ENCODE measurements at places on chromosomes 7 and 10.
A peak's percentile ranks its signal among the peaks of the same experiment; 100 is the strongest.

- DNase-seq, result no peak
These were observed 59.8 kb upstream of the OPN4 start for GRCh38 chr10:86594535-86594934.

GRCh38 chr10:117662751-117663540 lies 120.4 kb downstream of the EMX2 start:
- DNase-seq, result no peak

- no peak for DNase-seq
These were observed 1079.0 kb downstream of the KCNMA1 start for GRCh38 chr10:76558586-76558985.

DNA sequence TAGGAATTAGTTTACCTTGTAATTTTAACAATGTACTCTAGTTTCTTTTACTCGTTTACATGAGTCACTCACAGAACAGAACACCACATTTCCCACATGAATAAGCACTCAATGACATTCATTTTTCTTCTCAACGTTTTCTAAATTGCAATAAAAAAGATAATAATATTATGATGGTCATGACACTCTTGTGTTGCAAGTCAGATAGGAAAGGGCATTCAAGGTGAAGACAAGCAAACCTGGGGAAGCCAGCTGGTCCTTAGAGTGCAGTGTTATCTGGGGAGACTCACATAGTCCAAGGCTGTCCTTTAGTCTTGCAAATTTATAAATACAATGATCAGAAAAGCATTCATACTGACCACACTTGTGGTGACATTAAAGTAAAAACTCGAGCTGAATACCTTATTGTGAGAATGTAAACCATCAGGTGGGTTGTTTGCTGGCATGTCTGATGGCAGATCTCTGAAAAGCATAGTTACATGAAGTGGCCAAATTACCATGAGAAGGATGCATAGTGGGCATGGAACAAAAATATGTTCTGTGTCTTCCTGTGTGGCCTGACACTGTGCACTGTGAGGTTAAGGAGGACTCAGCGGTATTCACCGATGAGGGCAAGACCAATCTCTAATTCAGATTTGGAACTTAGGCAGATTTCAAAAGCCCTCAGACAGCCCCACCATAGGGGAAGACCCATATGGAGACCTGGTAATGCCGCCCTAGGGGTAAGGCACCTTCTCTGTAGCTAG lies 158.9 kb upstream of the ASAH2 start:
- DNase-seq, result no peak

DNA sequence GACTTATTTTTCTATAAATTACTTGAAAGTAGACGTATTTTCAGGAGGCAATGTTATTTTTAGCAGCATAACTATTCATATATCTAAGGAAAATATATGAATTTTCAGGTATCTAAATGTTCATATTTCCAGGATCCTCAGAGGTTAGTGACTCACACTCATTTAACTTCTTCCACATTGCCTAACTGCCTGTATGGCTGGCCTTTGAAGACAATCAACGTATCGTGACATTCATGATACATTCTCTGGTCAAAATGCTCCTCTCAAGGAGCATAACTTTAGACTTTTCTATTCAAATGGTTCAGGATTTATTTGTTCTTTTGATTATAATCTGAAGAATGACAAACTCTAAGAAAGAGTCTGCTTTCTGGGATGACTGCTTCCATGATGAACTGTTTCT lies 89.3 kb downstream of the SEMA3C start:
- DNase-seq, result no peak

- no peak for DNase-seq
These were observed 75.6 kb downstream of the KCNMA1 start for GRCh38 chr10:77561991-77562390.

DNA sequence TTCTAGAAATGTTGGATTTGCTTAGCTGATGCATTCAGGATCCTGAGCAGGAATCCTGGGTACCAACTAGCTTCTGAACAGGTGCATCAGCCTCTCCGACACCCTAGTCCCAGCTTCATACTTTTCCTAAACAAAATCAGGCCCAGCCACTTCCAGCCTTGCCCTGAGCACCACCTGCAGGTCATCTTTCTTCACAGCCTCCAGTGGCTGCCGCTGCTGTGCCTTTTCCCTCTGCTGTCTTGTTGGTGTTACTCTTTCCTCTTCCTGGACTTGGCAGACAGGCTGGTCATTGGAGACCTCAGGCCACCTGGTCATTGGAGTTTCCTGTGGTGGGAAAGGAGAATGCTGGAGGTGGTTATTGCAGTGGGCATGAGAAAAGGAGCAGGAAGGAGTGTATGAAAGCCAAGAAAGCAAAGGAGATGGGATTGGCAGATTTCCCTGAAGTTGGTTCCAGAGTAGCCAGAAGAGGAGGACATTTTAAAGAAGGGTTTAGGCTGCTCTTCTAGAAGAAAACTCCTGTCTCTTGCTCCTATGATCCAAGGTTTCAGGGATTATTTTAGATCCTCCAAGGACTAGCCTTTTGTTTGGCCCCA lies 48.2 kb upstream of the NFKB2 start:
- DNase-seq, result no peak

GRCh38 chr10:114412907-114413797 lies 8.8 kb upstream of the AFAP1L2 start:
- no peak for DNase-seq

DNA sequence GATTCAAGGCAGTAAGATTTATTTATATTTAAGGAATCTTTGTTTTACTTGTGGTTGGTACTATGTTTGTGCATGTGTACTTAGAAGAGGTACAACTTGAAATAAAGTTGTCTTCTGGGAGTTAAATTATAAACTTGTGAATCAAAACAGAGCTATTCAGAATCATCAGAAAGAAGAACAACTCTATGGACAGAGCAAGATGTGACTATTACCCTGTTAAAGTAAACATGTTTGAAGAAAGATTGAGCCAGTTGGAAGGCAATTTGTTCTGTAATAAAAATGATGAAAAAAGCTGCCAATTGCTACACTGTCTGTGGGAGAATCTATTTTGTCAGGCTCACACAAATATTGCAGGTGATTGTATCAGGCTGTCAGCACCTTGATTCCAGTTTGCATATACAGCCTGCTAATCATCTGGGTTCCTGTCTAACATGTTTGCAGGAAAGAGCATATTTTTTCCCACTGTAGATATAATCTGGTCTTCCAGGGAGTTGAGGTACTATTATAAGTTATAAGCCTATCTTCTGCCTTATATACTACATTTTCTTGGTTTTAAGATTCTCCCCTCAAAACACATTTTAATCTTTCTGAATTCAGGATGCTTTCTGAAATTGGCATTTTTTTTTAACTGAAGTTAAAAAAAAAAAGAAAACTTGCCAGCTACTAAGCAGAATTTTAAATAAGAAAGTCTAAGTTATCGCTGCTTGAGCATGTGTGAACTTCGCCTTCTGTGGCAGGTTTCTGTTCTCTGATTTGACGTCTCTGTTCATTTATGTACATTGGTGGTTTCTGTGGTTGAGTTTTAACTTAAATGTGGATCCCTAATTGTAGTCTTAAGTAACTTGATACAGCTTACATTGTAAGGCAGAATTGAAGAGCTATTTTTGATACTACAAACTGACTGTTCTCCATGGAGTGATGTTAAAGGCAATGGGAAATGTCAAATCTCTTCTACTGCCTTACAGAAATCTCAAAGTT lies 46.0 kb downstream of the ZNRF2 start:
- no peak for DNase-seq

GRCh38 chr10:22259280-22259679 lies 41.5 kb upstream of the EBLN1 start:
- DNase-seq, result no peak

DNA sequence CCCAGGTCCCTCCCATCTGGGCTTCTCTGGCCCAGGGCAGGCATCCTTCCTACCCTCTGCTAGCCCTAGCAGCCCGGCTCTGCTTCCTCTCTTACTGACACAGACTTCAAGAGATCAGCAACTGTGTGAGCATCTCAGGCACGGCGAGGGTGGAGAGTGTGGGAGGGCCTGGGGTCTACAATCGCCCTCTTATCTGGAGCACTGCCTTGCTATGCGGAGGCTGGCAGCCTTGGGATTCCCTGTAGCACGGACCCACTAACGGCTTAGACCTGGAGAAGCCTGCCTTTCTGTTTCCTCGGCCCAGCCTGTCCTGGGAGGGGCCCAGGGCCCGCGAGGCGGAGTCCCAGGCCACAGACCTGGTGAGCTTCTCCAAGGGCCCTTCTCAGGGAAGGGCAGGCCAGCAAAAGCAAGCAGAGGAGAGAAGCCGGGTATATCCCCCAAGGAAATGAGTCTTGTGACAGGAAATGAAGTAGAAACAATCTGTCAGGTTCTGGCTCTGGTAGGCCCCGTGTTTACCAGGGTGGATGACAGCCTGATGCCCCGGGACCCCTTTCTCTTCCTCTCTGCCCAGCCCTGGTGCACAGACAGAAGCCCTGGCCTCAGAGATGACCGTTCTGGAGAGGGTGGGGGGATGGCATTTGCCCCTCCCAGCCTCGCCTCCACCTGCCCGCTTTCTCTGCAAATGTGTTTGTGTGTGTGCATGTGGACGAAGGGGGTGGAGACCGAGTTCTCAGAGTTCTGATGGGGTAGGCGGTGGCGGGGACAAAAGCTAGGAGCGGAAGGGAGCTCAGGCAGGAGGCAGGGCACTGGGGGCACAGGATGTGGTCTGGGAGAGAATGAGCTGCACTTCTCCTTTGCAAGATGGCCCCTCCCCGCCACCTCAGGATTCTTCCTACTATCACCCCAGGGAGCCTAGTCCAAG lies 2.5 kb downstream of the LRCH4 start:
- DNase-seq, result peak; percentile 86

- no peak for DNase-seq
These were observed 132.3 kb upstream of the BMPER start for GRCh38 chr7:33773053-33773452.

- no peak for DNase-seq
These were observed 125.4 kb downstream of the JAZF1 start for GRCh38 chr7:28055161-28055544.

- DNase-seq, result no peak
These were observed 263.4 kb downstream of the BICC1 start for GRCh38 chr10:58775960-58776567.

DNA sequence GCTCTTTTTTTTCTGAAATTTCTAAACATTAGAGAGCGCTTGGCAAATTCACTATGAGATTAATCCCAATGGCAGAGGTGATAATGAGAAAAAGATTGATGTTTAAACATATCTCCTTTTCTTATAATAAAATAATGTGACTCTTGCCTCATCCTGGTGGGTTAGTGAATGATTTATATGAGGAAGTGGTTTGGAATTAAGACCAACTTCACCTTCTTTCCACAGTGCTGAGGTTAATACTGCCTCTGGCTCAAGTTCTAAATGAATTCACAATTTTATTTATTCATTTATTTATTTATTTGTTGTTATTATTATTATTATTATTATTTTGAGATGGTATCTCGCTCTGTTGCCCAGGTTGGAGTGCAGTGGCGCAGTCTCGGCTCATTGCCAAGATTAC lies 40.5 kb upstream of the ADO start:
- no peak for DNase-seq

DNA sequence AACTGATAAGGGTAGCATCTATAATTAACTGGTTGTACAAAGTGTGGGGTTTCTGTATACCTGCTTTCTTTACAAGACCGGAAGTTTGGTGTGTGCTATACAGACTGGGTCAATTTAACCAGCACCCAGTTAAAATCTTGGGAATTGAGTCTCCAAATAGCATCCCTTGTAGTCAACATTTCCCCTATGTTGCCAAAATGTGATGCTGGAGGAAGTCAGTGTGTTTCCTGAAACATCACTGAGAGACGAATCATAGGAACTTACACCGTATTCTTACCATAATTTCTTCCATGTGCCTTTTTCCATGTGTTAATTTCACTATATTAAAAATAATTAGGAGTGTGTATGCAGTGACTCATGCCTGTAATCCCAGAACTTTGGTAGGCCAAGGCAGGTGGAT lies 1.7 kb downstream of the AKR1C4 start:
- no peak for DNase-seq

DNA sequence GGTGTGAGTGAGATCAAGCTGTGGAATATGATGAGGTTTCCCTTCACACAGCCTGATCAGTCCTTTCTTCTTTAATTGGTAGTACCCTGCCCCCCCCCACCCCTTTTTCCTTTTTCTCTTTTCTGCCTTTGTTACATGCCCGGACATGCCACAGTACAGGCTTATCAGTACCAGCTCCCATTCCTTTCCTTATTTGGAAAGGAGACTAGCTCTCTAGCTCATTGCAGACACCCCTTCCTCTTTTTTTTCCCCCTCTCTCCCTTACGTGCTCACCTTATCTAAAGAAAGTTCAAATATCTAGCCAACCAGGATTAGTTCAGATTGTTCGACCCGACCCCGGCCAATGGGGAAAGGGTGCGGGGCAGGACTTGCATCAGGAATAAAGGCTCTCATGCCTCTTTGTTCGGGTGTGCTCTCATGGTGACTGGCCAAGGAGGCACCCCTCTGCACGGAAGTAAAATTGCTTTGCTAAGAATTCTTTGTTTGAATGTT lies 230.4 kb downstream of the ACTR3B start:
- DNase-seq, result no peak

DNA sequence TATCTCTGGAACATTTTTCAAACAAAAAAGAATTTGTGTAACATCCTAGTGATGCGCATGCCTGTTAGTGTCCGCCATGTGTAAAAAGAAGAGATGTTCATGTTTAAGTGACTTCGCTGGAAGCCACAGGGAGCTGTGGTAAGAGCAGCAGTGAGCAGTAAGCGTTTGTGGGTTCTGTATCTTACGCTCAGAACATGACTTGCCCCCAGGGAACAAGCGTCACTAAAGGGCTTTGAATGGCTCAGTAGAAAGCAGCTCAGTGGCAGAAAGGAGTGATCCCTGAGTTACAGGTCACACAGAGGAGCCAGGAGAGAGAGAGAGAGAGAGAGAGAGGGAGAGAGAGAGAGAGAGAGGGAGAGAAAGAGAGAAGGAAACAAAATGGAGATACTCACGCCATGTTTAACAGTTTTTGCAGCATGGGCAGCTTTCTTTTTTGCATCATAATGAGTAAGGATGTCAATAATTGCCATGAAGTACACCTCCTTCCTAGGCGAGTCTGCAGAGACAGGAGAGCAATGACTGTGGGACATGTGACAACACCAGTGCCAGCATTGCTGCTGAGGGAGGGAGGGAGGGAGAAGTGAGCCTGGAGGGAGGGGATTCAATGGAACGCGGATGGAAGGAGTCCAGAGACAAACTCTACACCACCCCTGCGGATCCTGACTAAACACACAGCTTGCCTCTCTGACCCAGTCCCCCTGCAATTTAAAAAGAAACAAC lies 174.6 kb downstream of the PIP4K2A start:
- no peak for DNase-seq

- no peak for DNase-seq
These were observed 8.4 kb downstream of the TRIM24 start for GRCh38 chr7:138468244-138469123.

Data from activated effector memory CD4-positive, alpha-beta T cell treated with anti-CD3 and anti-CD28 coated beads, Interleukin-2, amount 50 U/mL, for 16 hours (primary cell).